ENCODE measurements at places on chromosomes 4 and X. TPM values are rescaled to one million over a fixed set of nuclear protein-coding genes. Genes with fewer than 3 reads are reported as not detected.

The MAGEC3 gene
- not detected for total RNA-seq

The ESX1 gene
- not detected for total RNA-seq

The SCML1 gene
- 9.7 TPM for total RNA-seq

The PNMA3 gene
- 2.9 TPM for total RNA-seq

The SPANXC gene
- not detected for total RNA-seq

The ZCCHC18 gene
- 5.1 TPM for total RNA-seq

The HAUS7 gene
- 25.9 TPM for total RNA-seq

The CFAP99 gene
- total RNA-seq = not detected

DNA sequence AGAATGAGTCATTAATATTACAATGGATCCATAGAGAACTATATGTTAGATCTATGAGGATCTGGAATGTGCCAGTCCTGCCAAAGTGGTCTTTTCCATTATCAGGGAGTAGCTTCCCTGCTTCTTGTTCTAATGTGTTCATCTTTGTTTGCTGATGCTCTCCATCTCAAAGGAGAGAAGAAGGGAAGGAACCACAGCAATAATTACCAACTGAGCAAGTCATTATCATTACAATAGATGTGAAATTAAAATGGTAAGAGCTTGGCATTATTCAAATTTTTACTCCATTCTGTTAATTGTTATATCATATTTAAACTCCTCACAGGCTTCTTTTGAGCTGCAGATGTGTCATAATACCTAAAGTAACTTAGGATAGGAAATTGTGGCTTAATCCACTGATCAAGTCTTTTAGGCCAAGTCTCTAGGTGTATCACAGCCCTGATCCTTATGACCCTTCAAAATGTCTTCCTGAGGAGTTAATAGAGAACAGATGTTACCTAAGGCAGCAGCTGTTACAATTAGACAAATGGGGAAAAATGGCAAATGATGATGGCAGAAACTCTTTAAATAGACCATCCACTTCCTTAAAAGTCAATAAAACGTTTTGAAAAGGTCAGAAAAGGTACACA, 1492.7 kb upstream of the IGFBP7 start:
- H3K4me1 ChIP-seq = no peaks in the 10 kb centered on the region
- H3K27me3 ChIP-seq = no peaks in the 10 kb centered on the region
- DNase-seq = no peak
- H3K27ac ChIP-seq = no peak overlapping the region
- no peak overlapping the region for H3K4me3 ChIP-seq

DNA sequence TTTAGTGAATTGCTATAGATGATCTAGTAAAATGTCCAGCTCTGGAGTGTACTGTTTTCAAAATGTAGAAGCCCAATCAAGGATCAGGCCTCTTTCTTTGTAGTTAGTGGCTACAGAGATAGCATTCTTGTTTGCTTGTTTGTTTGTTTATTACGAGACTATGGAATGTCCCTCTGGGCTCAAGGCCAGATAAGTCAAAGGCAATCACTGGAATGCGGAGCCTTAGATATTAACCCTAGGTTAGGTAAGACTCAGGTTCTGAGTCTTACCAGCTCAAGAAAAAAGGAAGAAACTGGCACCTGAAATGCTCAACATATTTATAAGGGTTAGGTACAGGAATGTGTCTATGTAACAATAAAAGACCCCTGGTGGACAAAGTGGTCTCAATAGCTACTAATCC, 261.5 kb downstream of the SLC7A11 start:
- no peaks in the 10 kb centered on the region for H3K27me3 ChIP-seq
- H3K4me3 ChIP-seq = no peak overlapping the region
- no peaks in the 10 kb centered on the region for H3K4me1 ChIP-seq

DNA sequence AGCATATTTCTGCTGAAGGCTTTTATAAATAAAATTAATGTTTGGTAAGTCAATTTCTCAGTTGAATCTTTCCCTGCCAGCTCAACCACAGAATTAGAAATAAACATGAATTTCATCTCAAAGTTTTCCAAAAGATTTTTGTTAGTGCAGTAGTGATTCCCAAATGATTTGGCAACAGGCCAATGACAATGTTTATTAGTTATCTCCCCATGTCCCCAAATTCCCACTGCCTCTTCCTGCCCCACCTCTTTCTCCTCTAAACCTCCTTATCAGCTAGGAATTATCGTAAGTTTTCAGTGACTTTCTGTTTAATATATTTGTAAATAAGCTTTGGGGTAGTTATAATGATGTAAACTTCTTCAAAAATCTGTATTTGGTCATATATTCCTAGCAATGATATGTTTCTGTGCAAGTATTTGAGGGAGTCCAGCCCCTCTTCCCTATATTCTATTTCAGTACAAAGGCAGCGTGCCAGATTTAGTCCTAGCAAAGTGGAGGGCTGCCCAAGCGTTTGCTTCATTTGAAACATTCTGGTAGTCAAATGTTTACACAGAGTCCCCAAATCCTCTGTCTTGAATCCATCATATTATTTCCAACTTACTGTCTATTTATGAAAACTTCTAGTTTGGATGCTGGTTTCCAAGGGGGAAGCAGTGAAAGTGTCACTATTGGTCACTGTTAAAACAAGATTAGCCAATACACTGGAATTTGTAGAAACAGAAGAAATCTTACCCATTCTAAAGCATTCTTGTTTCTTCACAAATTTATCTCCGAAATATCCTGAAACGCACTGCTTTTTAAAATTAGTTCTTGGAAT, 33.7 kb upstream of the ANKRD50 start:
- DNase-seq = no peak
- H3K27me3 ChIP-seq = no peaks in the 10 kb centered on the region
- H3K4me1 ChIP-seq = no peaks in the 10 kb centered on the region
- H3K27ac ChIP-seq = no peak overlapping the region
- H3K4me3 ChIP-seq = no peak overlapping the region
- no peaks in the 10 kb centered on the region for H3K36me3 ChIP-seq

- no peak overlapping the region for H3K4me3 ChIP-seq
- H3K4me1 ChIP-seq = no peaks in the 10 kb centered on the region
- no peak for DNase-seq
- H3K36me3 ChIP-seq = no peaks in the 10 kb centered on the region
- no peaks in the 10 kb centered on the region for H3K27me3 ChIP-seq
Measured at GRCh38 chr4:178241601-178242118, 799.4 kb upstream of the AGA start.

DNA sequence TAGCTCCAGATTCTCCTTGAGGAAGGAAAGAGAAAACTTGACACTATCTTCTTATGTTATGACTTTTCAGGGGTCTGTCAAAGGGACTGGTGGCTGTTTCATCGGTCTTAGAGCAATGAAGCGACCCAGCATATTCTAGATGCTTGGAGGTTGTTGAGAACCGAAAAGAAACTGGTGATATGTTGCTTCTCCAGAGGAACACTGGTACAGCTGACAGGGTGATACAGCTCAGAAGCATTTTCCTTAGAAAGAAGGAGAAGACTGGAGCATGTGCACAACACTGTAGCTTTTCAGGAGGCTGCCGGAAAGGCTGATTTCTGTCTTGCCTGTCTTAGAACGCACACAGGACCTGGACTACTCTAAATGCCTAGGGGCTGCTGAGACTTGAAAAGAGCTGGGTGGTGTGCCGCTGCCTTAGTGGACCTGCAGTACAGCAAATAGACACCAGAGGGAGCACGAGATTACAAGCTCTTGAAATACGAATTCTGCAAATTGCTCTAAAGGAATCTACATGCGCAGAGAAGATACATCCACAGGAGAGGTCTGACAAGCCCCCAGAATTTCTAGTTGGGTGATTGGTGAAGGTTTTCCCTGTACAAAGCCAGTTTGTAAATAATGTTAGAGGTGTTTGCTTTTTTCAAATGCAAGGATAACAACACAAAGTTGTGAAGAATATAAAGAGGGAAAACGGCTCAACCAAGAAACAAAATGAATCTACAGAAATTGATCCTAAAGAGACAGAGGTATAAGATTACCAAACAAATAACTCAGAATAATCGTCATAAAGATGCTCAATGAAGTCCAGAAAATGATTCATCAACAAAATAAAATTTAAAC, 223.1 kb upstream of the DMD start:
- peak; percentile 77 for DNase-seq
- H3K4me3 ChIP-seq = no peak overlapping the region
- H3K27ac ChIP-seq = no peak overlapping the region
- H3K4me1 ChIP-seq = no peaks in the 10 kb centered on the region

DNA sequence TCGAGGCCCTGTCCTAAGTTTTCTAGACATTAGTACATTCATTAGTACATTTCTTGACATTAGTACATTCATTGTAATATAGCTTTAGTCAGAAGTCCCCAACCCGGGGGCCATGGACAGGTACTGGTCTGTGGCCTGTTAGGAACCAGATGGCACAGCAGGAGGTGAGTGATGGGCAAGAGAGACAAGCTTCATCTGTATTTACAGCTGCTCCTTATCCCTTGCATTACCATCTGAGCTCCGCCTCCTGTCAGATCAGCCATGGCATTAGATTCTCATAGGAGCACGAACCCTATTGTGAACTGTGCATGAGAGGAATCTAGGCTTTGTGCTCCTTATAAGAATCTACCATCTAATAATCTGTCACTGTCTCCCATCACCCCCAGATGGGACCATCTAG, 48.0 kb downstream of the GATB start:
- H3K27me3 ChIP-seq = no peaks in the 10 kb centered on the region
- H3K4me1 ChIP-seq = peaks cover 24% of the 10 kb centered on the region
- no peak for DNase-seq
- H3K4me3 ChIP-seq = no peak overlapping the region

GRCh38 chrX:105190252-105190853, 30.1 kb downstream of the TEX13A start:
- H3K27ac ChIP-seq = no peak overlapping the region
- H3K4me1 ChIP-seq = no peaks in the 10 kb centered on the region
- no peaks in the 10 kb centered on the region for H3K27me3 ChIP-seq
- H3K4me3 ChIP-seq = no peak overlapping the region

DNA sequence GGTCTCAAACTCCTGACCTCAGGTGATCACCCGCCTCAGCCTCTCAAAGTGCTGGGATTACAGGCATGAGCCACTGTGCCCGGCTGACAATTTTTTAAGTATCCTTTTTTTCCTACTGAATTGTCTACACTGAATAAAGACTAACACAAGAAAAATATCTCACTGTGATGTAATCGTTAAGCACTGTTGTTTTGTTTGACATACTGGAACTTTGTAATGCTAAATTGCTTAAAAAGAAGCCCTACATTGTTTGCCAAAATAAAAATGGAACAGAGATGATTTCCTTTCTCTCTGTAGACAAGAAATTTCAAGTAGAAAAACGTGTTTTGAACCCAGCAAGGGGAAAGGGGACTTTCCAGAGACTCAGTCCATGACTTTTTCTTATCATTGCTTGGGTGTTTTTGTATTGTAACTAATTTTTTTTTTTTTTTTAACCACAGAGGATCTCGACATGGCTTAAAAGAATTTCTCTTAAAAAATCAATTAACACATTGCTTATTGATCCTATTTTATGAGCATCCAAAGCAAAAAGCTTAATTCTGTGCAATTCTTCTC, 74.9 kb downstream of the TMEM156 start:
- no peak for DNase-seq
- no peaks in the 10 kb centered on the region for H3K27me3 ChIP-seq
- peaks cover 27% of the 10 kb centered on the region for H3K4me1 ChIP-seq
- H3K4me3 ChIP-seq = no peak overlapping the region
- H3K36me3 ChIP-seq = no peaks in the 10 kb centered on the region

DNA sequence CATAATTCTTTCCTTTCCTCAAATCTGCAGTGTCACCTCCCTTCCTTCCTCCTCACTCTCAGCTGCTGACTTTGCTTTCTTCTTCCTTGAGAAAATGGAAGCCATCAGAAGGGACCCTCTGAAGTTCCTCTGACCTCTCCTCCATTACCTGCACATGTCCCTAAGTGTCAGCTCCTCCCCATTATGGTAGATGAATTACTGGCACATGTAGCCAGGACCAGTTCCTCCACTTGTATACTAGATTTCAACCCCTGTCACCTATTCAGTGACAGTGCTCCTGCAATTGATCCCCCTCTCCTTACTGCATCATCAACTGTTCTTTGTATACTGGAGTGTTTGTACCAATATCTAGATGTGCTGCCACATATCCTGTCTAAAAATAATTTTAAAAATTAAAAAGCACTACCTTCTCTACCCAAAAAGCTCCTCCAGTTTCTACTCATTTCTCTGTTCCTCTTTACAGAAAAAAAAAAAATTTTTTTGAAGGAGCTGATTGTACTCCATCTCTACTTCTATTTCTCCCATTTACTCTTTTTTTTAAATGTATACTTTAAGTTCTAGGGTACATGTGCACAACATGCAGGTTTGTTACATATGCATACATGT, 78.6 kb downstream of the CLCN5 start:
- no peak overlapping the region for H3K4me3 ChIP-seq
- DNase-seq = no peak
- H3K4me1 ChIP-seq = no peaks in the 10 kb centered on the region

GRCh38 chr4:119128148-119128547, 7.5 kb upstream of the MYOZ2 start:
- H3K36me3 ChIP-seq = no peaks in the 10 kb centered on the region
- no peak for DNase-seq
- no peak overlapping the region for H3K4me3 ChIP-seq
- H3K27me3 ChIP-seq = no peaks in the 10 kb centered on the region

GRCh38 chrX:71475785-71476540, 56.9 kb upstream of the OGT start:
- no peaks in the 10 kb centered on the region for H3K27me3 ChIP-seq
- no peak for DNase-seq
- H3K36me3 ChIP-seq = no peaks in the 10 kb centered on the region

DNA sequence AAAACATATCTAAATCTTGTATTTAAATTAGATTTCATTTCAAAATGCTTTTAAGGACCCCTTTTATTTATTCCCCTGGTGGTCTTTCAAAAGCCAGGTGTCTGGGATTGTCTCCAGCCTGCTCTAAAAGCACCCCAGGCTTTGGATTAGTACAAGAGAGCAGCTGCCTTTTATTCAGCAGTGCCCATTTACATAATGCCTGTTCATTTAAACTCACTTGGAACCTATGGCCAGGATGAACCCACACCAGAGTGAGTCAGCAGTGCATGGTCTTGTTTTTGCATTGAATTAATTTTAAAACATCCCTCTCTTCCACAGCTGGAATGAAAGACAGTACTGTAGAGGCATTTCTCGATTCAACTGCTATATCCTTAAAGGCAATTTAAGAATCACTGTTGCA, 64.1 kb upstream of the TENM3 start:
- H3K27ac ChIP-seq = peak overlapping the region; percentile 64
- DNase-seq = peak; percentile 87
- no peaks in the 10 kb centered on the region for H3K27me3 ChIP-seq
- H3K36me3 ChIP-seq = no peaks in the 10 kb centered on the region
- H3K4me1 ChIP-seq = peaks cover 54% of the 10 kb centered on the region

DNA sequence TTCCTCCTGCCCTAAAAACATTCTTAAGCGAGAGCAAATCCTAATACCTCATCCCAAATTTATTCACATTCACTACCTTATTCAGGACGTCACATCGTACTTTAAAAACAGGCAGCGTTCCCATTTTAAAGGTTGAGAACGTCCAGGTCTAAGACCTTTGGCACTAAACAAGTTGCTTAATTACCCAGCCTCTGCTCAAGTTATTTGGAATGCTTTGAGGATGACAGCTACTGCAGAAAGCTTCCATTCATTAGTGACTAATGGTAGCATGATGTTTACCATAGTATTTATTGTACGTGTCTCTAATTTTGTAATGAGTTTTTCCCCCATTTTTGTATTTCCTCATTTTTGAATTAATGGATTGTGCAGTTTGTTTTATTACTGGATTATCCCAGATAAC, 1.5 kb downstream of the USP38 start:
- no peaks in the 10 kb centered on the region for H3K36me3 ChIP-seq
- H3K4me1 ChIP-seq = peaks cover 23% of the 10 kb centered on the region
- peak overlapping the region; percentile 94 for H3K4me3 ChIP-seq
- DNase-seq = peak; percentile 3
- no peaks in the 10 kb centered on the region for H3K27me3 ChIP-seq
- H3K27ac ChIP-seq = no peak overlapping the region
